ENCODE measurements at places on chromosomes 5 and 9.

DNA sequence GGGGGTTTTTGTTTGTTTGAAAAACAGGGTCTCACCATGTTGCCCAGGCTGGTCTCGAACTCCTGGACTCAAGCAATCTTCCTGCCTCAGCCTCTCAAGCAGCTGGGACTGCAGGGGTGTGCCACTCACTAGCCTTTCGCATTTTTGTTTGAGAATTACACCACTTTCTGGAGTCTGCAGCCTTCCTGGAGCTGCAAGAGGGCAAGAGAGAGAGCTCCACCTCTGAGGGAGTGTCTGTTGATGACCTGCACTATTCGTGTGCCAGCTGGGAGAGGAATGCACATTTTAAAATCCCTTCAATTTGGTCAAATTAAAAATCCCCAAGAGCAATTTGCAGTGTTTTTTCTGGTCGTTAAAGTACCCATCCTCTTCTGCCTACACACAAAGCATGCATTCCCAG is 5.0 kb upstream of the CKMT2 start:
- DNase-seq: no peak

GRCh38 chr5:179436321-179437122 is 91.3 kb upstream of the ADAMTS2 start:
- peak; percentile 80 for DNase-seq

GRCh38 chr9:137172901-137173795 is 1.3 kb upstream of the TMEM210 start:
- no peak for DNase-seq

GRCh38 chr5:102873379-102873932 is 118.4 kb downstream of the PAM start:
- DNase-seq: no peak

DNA sequence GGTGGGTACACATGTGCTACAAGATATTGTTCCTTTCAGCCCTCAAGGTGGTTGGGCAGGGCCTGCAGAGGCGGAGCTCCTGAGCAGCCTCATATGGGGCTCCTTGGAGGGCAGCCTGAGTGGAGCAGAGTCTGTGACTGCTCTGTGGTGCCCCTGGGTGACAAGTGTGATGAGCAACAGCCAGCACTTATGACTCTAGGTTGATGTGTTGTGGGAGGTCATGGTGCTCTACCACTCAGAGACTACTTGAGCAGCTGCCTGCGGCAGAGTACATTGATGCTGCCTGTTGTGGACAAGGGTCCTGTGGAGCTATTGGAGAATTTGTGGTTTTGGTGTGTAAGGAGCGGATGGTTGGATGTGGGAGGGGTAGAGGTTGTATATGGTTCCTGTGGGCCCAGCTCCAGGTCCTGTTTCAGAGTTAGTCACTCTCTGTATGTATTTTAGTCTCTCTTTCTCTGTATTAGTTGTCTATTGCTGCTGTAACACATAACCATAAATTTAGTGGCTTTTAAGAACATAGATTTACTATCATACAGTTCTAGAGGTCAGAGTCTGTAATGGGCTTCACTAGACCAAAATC is 141.3 kb downstream of the SREK1 start:
- DNase-seq: no peak

- DNase-seq: no peak
These were observed 130.5 kb upstream of the ITGA1 start for GRCh38 chr5:52657247-52657645.

DNA sequence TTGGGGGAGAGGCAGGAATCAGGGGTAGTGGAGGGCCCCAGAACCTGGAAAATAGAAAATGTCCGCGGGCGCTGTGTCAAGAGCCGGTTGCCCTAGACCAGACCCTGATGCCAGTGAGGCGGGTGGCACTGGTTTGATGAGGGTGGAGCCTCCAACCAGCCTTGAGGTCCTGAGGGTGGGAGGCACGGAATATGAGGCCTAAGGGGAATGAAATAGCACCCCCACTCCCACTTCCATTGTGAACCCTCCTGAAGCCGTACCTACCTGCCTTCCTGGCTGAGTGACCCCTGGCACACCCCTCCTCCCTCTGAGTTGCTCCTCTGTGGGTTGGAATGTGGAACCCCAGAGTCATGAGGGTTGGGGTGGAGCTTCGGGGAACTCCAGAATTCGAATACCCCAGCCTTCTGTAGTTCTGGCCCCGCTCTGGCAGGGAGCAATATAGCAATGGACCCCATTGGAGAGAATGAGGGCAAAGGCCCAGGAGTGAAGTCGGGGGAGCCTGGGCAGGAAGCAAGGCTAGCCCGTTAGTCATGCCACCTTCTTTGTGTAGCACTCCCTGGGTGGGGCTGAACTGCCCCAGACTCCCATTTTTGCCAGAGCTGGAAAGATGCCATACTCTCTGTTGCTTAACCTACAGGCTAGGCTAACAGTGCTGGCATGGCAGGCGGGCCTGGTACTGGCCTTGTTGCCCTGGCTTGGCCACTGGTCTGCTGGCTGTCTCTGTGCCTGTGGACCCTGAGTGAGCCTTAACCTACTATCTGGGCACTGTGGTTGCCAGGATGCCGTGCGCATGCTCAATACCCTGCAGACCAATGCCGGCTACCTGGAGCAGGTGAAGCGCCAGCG is 1.0 kb downstream of the FPGS start:
- DNase-seq: no peak

DNA sequence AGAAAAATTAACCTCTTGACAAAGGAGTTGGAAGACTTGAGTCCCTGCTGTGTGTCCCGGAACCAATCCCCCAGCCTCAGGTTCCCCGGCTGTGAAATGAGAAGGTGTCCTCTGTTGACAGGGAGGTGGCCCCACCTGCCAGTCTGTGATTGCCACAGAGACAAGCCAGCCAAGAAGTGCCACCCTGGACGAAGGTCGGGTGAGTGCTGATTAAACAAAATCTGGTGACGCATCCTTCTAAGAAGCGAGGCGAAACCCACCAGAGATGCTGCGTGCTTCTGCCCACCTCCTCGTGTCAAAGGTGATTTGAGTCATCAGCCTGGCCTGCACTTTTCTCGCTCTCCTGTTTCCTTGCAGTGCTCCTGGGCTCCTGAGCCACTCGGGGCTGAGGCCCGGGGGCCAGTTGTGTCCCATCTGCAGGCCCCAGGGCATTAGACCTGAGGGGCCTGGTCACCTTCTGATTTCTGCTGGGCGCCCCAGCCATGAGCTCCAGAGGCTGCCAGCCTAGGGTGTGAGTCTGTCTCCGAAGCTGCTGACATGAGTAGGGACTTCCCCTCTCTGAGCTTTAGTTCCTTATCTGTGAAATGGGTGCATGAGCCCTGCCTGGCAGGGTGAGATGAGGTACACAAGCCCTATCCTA is 28.7 kb downstream of the NEK6 start:
- DNase-seq: no peak

GRCh38 chr9:20620650-20621470 is 1.4 kb downstream of the MLLT3 start:
- DNase-seq: peak; percentile 18

GRCh38 chr5:18457255-18457654 is 823.0 kb downstream of the TAF11L14 start:
- no peak for DNase-seq

DNA sequence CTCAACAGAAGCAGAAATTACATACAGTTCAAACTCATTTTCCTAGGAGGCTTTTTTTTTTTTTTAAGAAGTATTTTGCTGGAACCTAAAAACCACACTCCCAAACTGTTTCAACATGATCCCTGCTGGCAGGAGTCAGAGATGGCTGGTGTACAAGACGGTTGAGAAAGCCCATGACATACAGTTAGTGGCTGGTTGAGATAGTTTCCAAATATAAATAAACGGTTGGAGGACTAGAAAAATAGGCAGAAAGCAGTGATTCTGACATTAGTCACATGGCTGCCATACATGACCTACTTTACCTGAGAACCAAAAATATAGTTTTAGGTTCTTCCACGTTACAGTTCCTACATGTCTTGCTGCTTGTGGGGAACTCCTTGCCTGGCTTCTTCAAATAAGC is 31.7 kb upstream of the BASP1 start:
- no peak for DNase-seq

DNA sequence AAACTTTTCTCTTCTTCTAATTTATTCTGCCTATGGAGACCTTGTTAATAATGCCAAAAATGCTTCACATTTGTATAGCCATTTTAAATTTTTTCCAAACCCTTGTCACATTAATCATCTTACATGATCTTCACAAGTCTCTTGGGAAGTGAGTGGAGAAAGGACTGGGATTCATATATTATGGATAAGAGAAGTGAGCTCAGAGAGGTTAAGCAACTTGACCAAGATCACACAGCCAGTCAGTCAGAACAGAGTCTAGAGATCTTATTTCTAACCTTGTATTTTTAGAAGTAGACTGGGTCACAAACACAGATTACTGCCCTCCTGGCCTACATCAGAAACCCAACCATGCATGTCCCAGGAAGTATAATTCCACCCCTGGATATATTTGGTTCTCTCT is 218.0 kb upstream of the ADRA1B start:
- DNase-seq: no peak

DNA sequence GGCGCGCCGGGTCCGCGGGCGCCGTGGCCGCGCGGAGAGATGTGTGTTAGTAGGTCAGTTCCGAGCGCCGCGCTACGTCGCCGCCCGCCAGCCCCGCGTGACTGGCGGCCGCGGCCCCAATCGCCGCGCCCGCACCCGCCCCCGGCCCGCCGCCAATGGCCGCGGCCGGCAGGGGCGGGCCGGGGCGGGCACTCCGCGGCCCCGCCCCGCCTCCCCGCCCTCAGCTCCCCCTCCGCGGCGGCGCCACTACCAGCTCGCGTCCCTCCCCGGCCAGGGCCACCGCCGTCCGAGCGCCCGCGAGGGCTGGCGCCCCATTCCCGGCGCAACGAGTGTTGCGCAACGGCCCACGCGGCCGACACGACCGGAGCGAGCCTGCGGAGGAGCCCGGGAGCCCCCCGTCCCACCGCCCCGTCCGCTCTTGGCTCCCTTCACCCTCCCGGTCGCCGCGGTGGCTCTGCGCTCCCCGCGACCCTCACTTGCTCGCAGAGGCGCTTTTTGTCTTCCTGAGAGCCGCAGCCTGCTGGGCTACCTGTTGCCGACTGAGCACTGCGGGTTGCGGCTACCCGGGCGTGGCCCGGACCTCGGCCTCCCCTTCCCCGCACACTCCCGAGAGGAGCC is at the start of gene NFIL3:
TSS of gene NFIL3 (minus strand) at position 48 of the 618 bp plus-strand sequence. CDS start 13,098 bp downstream, outside the sequence.
- DNase-seq: peak; percentile 84

DNA sequence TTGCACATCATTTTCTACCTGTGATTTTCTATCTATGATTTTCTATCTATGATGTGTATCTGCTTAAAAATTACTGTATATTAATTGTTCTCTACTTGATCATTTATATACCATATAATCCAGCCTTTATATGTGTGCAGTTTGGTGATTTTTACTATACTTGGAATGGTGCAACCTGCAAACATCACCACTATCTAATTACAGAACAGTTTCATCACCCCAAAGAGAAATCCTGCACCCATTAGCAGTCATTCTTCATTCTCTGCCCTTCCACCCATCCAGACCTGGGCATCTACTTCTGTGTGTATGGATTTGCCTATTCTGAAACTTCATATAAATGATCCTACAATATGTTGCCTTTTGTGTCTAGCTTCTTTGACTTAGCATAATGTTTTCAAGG is 51.3 kb downstream of the CARTPT start:
- no peak for DNase-seq

Data from BE2C (cell line).